ENCODE measurements at places on chromosomes 1 and 21. TPM values are rescaled to one million over a fixed set of nuclear protein-coding genes. Genes with fewer than 3 reads are reported as not detected.

The SYCP1 gene
- polyA plus RNA-seq: not detected

The RFX5 gene
- 29.1 TPM for polyA plus RNA-seq

The SLC45A3 gene
- polyA plus RNA-seq: 4.6 TPM

The LGR6 gene
- not detected for polyA plus RNA-seq

The SLC35F3 gene
- polyA plus RNA-seq: 1.5 TPM

The ICOSLG gene
- 0.52 TPM for polyA plus RNA-seq

The RXRG gene
- polyA plus RNA-seq: not detected

The WNT3A gene
- polyA plus RNA-seq: not detected

The SLC37A1 gene
- 2.8 TPM for polyA plus RNA-seq

The ESRRG gene
- 0.26 TPM for polyA plus RNA-seq

The DHX9 gene
- 145 TPM for polyA plus RNA-seq

The CFHR3 gene
- polyA plus RNA-seq: 0.18 TPM

The RUNX1 gene
- 9.9 TPM for polyA plus RNA-seq

The ANXA9 gene
- polyA plus RNA-seq: 0.07 TPM

The MASP2 gene
- not detected for polyA plus RNA-seq

The TMEM200B gene
- polyA plus RNA-seq: 1.5 TPM

The CREB3L4 gene
- polyA plus RNA-seq: 16.6 TPM

The CRP gene
- polyA plus RNA-seq: not detected

The TCEANC2 gene
- 4.7 TPM for polyA plus RNA-seq

The TEDDM1 gene
- not detected for polyA plus RNA-seq

The TMPRSS3 gene
- polyA plus RNA-seq: not detected

The PGLYRP4 gene
- not detected for polyA plus RNA-seq

The SMCP gene
- not detected for polyA plus RNA-seq

The KCNE2 gene
- 0.05 TPM for polyA plus RNA-seq

The ISG20L2 gene
- 44.3 TPM for polyA plus RNA-seq

The C1orf21 gene
- 6.6 TPM for polyA plus RNA-seq

The CELA2B gene
- not detected for polyA plus RNA-seq

The CACNA1E gene
- polyA plus RNA-seq: not detected

The GRIK1 gene
- not detected for polyA plus RNA-seq

Measured in SK-N-SH (cell line).